ENCODE measurements at places on chromosomes 1 and 21.

GRCh38 chr1:109248797-109249629 lies at the start of gene CELSR2:
Gene CELSR2 (plus strand): TSS chr1:109249539. CDS start chr1:109250080, 541 bp downstream.
- no peak for DNase-seq

GRCh38 chr1:161179698-161180097 lies 2.4 kb upstream of the B4GALT3 start:
- DNase-seq, result no peak

- no peak for DNase-seq
Observed at GRCh38 chr21:46286648-46287002, 483 bp downstream of the YBEY start.

- no peak for DNase-seq
Observed at GRCh38 chr1:222606757-222607156, 11.1 kb upstream of the MIA3 start.

DNA sequence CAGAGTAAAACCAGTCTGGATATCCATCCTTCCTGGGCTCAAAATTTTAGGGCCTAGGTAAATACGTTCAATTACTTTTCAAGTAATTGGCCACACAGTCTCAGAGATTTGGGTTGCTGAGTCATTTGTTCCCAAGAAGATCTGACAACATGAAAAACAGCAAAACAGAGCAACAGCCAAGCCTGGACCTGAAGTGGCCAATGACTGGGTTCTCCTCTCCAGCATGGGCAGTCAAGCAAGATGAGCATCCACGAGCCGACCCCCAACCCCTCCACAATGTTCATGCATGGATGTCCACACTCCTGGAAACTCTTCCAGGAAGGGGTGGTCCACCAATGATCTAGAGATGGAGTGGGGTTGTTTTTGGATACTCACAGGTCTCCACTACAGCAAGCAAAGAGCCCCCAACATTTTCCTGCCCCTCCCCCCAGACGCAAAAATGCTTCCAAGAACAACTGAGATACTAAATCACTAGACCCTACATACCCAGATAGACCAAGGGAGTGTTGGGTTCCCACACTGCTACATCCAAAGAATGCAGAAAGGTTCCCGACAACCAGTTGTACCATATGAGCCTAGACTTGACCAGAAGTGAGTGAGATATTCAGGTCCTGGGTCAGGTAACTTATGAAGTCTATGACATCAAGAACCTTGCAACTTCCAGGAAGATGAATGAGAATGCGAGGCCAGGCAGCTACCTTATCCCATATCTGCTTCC lies 73.0 kb downstream of the CD46 start:
- DNase-seq, result no peak

- no peak for DNase-seq
Observed at GRCh38 chr1:165257969-165258459, 98.5 kb downstream of the LMX1A start.

GRCh38 chr21:44965251-44966022 lies 25.6 kb downstream of the SLX9 start:
- no peak for DNase-seq

DNA sequence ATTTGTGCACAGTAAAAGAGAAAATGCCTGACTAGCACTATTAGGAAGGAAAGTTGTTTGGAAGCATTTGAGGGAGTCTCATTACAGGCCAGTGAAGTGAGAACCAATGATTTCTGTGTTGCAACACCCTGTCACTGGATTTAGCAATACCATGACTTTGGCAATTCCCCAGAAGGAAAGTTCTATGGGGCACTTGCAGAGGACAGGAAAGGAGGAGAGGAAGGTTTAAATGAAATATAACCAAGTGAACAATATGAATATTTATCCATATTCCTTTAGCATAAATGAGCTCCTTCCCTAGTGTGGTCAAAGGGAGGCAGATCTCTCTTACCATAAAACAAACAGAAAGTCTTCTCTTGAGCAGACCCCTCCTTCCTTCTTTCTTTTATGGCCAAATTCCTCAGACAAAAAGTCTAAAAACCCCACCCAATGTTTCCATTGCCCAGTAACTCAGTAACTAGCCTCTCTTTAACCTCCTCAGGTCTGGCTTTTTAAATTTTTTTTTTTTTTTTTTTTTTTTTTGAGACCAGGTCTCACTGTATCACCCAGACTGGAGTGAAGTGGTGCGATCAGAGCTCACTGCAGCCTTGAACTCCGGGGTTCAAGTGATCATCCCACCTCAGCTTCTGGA lies 5.5 kb downstream of the TLR5 start:
- DNase-seq, result no peak

DNA sequence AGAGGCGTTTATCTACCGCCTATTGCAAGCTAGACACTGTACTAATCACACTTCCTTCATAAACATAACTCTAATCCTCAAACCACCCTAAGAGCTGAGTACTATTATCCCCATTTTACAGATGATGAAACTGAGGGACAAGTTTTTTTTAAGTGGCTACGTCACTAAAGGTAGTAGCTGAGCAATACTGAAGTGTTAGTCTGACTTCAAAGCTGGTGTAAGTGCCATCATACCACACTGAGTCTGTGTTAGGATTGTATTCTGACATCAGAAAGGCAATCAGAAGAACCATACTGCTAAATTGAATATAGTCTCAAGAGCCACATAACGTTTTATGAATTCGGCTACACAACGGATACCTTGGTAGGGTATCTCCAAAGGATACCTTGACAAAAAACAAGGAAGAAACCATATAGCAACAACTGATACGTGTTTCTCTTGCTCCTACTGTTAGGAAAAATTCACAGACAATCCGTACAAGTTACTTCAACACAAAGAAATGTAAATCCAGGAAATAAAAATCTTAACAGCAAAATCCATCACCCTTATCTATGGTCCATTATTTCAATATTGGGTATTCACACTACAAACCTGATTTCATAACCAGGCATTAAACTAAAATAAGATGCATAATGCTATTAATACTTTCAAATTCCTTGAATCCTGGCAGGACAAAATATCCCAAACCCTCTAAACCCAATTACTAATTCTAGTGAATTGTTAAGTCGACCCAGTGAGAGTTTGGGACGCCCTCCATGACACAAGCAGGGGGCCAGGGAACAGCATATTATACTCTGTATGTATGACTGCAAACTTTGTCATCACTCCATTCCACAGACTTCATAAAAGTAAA lies 1.6 kb downstream of the TP53BP2 start:
- no peak for DNase-seq

DNA sequence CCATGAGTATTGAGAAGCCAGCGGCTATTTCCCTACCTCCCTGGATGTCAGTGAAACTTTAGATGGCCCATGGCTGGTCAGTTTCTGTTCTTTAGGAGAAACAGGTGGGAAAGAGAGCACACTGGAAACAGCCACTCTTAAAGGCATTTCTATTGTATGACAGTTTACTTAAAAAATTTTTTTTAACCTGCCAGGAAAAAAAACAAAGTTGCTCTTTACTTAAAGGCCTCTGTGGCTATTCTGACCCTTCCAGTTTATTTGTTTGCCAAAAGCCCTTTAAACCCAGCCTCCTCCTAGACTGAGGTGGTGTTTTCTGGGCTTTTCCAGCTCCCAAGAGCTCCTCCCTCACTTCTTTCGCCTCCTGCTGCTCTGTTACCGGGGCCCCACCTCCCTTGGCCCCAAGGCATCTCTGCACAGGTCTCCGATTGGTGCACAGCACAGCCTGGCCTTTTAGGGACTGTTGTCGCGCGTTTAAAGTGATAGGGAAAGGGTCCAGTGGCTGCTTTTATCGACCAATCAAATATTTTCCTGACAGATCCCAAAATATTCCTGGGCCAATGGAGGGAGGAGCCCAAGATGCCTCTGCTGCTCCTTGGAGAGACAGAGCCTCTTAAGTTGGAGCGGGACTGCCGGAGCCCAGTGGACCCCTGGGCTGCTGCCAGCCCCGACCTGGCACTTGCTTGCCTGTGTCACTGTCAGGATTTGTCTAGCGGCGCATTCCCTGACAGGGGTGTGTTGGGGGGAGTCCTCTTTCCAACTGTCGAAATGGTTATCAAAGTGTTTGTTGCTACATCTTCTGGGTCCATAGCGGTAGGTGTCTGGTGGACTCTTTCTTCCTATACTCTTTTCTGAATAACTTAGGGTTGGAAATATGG lies at the start of gene SH3BGR:
SH3BGR (plus strand) TSS at position 639 of the 875 bp plus-strand sequence; CDS start at position 766, 127 bp downstream.
- DNase-seq, result no peak

- no peak for DNase-seq
Observed at GRCh38 chr1:169295425-169295824, 72.2 kb downstream of the NME7 start.

GRCh38 chr1:217331698-217332097 lies 299.2 kb downstream of the GPATCH2 start:
- DNase-seq, result no peak

DNA sequence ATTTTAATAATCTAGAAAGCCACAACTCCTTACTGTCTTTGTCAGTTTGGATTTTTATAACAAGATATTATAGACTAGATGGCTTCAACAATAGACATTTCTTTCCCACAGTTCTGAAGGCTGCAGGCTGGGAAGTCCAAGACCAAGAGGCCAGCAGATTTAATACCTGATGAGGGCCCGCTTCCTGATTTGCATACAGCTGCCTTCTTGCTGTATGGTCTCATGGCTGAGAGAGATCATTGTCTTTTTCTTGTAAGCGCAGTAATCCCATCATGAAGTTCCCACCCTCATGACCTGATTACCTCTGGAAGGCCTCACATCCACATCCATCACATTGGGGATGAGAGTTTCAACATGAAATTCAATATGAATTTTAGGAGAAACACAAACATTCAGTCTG lies 9.8 kb downstream of the RPS6KC1 start:
- no peak for DNase-seq

GRCh38 chr1:212600071-212600915 lies 8.3 kb upstream of the ATF3 start:
- DNase-seq, result no peak

DNA sequence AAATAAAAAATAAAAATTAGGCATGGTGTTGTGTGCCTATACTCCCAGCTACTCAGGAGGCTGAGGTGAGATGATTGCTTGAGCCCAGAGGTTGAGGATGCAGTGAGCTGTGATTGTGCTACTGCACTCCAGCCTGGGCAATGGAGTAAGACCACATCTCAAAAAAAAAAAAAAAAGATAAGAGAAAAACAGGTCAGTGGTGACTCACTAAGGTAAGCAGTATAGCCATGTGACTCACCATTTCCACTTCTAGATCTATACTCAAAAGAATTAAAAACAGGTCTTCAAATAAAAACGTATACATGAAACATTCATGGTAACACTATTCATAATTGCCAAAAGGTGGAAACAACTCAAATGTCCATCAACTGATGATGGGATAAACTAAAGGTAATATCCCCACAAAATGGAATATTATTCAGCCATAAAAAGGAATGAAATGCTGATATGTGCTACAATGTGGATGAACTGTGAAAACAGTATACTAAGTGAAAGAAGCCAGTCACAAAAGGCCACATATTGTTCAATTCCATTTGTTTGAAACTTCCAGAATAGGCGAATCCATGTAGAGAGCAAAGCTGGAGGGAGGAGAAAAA lies 75.1 kb downstream of the ZNF281 start:
- DNase-seq, result no peak

DNA sequence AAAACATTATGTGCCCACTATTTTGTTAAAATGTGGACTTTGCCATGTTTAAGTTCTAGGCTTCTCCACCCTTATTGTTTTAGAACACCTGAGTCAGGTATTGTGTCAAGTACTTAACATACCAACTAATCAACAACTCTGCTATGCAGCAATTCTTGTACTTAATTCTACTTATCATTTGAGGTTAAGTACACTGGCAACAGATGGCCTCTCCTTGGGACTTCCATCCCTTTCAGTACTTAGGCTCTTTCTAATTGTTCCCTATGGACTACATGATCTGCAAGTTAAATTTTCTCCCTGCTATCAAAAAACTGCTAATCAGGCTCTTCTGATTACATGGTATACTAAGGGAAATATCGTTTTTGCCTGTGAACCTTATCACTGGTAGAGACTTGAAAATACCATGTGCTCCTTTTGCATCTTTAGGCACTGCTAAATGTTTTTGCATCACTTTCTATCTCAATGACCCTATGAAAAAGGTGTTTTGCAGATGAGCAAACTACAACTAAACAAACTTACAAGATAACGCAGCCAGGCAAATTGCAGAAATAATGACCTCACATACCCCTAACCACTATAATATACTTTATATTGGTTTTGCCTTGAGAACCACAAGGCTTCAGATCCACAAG lies 18.9 kb downstream of the SFPQ start:
- no peak for DNase-seq

DNA sequence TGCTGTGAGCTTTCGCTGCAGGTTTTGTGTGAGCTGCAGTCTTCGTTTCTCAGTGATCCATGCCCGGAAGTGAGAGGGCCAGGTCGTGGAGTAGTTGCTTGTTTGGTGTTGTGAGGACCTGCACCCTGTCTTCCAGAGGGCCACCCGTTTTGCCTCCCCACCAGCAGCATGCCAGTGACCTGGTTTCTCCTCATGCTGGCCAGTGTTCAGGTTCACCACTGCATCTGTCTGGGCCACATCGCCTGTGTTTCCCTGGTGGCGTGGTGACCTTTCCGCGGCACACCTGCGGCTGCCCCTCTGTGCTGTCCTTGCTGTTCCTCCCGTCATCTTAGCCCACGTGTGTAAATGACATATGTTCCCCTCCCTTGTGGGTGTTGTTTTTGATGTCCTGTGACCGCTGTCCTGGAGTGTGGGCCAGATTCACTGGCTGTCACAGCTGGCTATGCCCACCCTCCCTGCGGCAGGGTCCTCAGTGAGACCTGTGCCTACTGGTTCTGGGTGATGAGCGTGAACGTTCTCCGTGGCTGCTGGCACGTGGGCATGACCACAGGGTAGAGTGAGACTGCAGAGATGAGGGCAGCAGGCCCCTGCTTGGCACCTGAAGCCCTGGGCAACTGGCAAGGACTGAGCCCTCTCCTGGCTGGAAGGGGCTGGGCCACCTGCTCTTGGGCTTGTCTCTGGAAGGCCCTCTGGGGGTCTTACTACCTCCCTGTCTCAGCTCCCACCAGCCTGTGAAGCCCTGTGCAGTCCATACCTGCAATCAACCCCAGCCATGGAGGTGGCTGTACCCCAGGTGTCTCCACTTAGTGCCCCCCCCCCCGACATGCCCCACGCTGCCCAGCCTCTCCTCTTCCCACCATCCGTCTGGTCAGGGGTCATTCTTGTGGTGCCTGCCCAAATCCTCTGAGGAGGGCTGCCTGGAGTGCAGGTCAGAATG lies 7.3 kb downstream of the IBA57 start:
- no peak for DNase-seq

- no peak for DNase-seq
Observed at GRCh38 chr1:211196880-211197279, 62.3 kb upstream of the RCOR3 start.
